ENCODE measurements at places on chromosomes 11 and 22. TPM values are rescaled to one million over a fixed set of nuclear protein-coding genes. Genes with fewer than 3 reads are reported as not detected.

The CD3D gene
- total RNA-seq: 3.9 TPM

The NRIP3 gene
- 2.6 TPM for total RNA-seq

The GAB2 gene
- 80.9 TPM for total RNA-seq

The SOX6 gene
- 5.4 TPM for total RNA-seq

- no peak for DNase-seq
- H3K27ac ChIP-seq: peak overlapping the region; percentile 3
- H3K27me3 ChIP-seq: no peaks in the 10 kb centered on the region
- H3K4me1 ChIP-seq: peaks cover 17% of the 10 kb centered on the region
Observed at GRCh38 chr11:74171630-74171968, 510 bp downstream of the PPME1 start.

- no peaks in the 10 kb centered on the region for H3K4me1 ChIP-seq
- no peak overlapping the region for H3K4me3 ChIP-seq
- H3K36me3 ChIP-seq: no peaks in the 10 kb centered on the region
Observed at GRCh38 chr11:530960-531831, 4.2 kb downstream of the HRAS start.

- H3K27me3 ChIP-seq: no peaks in the 10 kb centered on the region
- no peak overlapping the region for H3K4me3 ChIP-seq
- H3K4me1 ChIP-seq: no peaks in the 10 kb centered on the region
- H3K27ac ChIP-seq: no peak overlapping the region
Observed at GRCh38 chr11:2271327-2272227, 1.2 kb upstream of the ASCL2 start.

DNA sequence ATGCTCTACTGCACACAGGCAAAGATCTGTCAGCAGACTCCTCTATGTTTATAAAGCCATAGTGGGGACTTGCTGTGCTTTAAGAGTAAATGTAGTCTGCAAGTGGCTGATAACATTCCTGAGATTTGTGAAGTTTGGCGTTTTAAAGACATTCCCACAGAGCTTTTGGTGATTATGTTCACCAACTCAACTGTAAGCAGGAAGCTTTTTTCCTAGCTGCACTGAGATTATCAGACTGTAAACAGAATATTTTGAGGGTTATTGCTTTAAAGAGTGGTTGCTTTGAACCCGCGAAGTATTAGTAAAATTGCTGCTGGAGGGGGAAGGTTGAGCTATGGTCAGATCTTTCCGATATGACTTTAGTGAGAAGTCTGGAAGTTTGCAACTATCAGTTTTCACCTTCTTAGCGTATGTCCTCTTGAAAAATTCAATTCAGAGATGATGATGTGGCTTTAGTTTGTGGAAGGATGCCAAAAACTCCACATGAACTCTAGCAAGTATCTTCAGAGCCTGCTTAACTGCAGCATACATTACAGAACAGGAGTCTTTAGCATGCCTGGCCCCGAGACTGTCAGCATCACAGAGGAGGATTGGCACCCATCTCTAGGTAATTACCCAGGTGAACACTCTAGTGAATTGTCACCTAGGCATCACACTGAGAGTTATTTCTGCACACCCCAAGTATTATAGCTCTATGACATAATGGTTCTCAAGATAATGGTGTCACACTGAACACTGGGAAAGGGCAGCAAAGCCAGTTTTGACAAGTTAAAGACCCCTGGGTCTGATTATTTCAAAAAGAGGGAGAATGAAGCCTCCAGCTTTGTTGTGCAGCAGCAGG lies 89.9 kb downstream of the MTNR1B start:
- H3K4me1 ChIP-seq: no peaks in the 10 kb centered on the region
- DNase-seq: no peak

DNA sequence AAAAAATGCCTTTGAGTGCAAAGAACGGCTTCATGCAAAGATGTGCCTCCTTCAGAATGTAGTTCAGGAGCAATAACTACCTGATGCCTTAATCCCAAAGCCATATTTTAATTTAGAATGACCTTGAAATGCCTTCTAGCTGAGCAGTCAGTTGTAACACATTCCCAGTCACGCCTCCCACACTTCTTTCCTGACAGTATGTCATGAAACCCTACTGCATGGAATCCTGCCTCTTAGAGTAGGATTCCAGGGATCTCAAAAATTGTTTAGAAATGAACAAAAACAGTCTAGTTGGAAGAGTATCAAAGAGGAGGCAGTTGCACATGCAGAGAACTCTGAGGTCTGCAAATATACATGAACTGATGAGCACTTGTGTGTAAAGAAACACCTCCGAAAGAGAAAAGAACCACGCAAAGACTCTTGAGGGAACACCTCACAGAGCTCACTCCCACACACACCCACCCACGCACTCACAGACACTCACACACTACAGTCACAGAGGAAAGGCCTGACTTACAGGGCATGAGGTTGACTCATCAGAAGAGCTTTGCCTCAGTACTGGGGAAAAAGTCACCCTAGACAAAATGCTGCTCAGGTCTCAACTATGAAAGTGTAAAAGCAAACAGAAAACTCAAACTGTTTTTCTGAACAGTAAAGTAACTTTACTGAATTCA lies 77.4 kb downstream of the GGTLC2 start:
- no peak overlapping the region for H3K27ac ChIP-seq
- H3K36me3 ChIP-seq: no peaks in the 10 kb centered on the region
- no peak for DNase-seq
- no peak overlapping the region for H3K4me3 ChIP-seq
- H3K4me1 ChIP-seq: no peaks in the 10 kb centered on the region
- H3K27me3 ChIP-seq: peaks cover 6% of the 10 kb centered on the region

DNA sequence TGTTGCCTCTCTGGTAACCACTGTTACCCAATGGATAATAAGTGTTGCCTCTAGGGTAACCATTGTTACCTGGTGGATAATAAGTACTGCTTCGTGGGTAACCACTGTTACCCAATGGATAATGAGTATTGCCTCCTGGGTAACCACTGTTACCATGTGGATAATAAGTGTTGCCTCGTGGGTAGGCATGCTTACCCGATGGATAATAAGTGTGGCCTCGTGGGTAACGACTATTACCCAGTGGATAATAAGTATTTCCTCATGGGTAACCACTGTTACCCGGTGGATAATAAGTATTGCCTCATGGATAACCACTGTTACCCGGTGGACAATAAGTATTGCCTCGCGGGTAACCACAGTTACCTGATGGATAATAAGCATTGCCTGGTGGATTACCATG lies 13.8 kb upstream of the NXPE4 start:
- H3K4me1 ChIP-seq: no peaks in the 10 kb centered on the region
- DNase-seq: no peak
- H3K4me3 ChIP-seq: no peak overlapping the region

GRCh38 chr11:93034723-93035039 lies 65.2 kb downstream of the MTNR1B start:
- DNase-seq: no peak
- no peaks in the 10 kb centered on the region for H3K27me3 ChIP-seq
- H3K4me1 ChIP-seq: no peaks in the 10 kb centered on the region
- no peaks in the 10 kb centered on the region for H3K36me3 ChIP-seq
- no peak overlapping the region for H3K27ac ChIP-seq

- no peak overlapping the region for H3K4me3 ChIP-seq
- no peak overlapping the region for H3K27ac ChIP-seq
- no peaks in the 10 kb centered on the region for H3K36me3 ChIP-seq
- H3K4me1 ChIP-seq: no peaks in the 10 kb centered on the region
- no peaks in the 10 kb centered on the region for H3K27me3 ChIP-seq
- no peak for DNase-seq
Observed at GRCh38 chr11:110526323-110526722, 96.6 kb downstream of the FDX1 start.

- H3K4me1 ChIP-seq: no peaks in the 10 kb centered on the region
- H3K27ac ChIP-seq: no peak overlapping the region
- no peak overlapping the region for H3K4me3 ChIP-seq
- no peaks in the 10 kb centered on the region for H3K27me3 ChIP-seq
- no peak for DNase-seq
Observed at GRCh38 chr22:20176421-20177085, 25.7 kb upstream of the CCDC188 start.

GRCh38 chr22:24518771-24519485 lies 23.8 kb downstream of the UPB1 start:
- no peaks in the 10 kb centered on the region for H3K4me1 ChIP-seq
- no peaks in the 10 kb centered on the region for H3K27me3 ChIP-seq
- no peak overlapping the region for H3K4me3 ChIP-seq
- H3K27ac ChIP-seq: no peak overlapping the region
- no peak for DNase-seq

GRCh38 chr11:121538054-121538453 lies 85.3 kb upstream of the SORL1-AS1 start:
- H3K36me3 ChIP-seq: no peaks in the 10 kb centered on the region
- no peak overlapping the region for H3K4me3 ChIP-seq
- no peak for DNase-seq

GRCh38 chr11:45157247-45158209 lies 11.1 kb downstream of the PRDM11 start:
- no peak overlapping the region for H3K4me3 ChIP-seq
- no peak for DNase-seq
- no peaks in the 10 kb centered on the region for H3K27me3 ChIP-seq
- peaks cover 5% of the 10 kb centered on the region for H3K4me1 ChIP-seq

- H3K36me3 ChIP-seq: no peaks in the 10 kb centered on the region
- no peak for DNase-seq
- H3K4me3 ChIP-seq: no peak overlapping the region
- H3K27ac ChIP-seq: peak overlapping the region; percentile 56
Observed at GRCh38 chr22:31343235-31344191, 2.6 kb downstream of the PATZ1 start.

GRCh38 chr22:37925330-37925729 lies 19.2 kb downstream of the MICALL1 start:
- H3K36me3 ChIP-seq: peaks cover 12% of the 10 kb centered on the region
- H3K27ac ChIP-seq: no peak overlapping the region
- no peaks in the 10 kb centered on the region for H3K4me1 ChIP-seq
- no peak for DNase-seq
- no peak overlapping the region for H3K4me3 ChIP-seq

GRCh38 chr11:87033561-87033960 lies 4.2 kb upstream of the TMEM135 start:
- H3K36me3 ChIP-seq: no peaks in the 10 kb centered on the region
- H3K27me3 ChIP-seq: no peaks in the 10 kb centered on the region
- H3K4me1 ChIP-seq: no peaks in the 10 kb centered on the region
- no peak for DNase-seq
